ENCODE measurements at places on chromosomes 12 and 14.

DNA sequence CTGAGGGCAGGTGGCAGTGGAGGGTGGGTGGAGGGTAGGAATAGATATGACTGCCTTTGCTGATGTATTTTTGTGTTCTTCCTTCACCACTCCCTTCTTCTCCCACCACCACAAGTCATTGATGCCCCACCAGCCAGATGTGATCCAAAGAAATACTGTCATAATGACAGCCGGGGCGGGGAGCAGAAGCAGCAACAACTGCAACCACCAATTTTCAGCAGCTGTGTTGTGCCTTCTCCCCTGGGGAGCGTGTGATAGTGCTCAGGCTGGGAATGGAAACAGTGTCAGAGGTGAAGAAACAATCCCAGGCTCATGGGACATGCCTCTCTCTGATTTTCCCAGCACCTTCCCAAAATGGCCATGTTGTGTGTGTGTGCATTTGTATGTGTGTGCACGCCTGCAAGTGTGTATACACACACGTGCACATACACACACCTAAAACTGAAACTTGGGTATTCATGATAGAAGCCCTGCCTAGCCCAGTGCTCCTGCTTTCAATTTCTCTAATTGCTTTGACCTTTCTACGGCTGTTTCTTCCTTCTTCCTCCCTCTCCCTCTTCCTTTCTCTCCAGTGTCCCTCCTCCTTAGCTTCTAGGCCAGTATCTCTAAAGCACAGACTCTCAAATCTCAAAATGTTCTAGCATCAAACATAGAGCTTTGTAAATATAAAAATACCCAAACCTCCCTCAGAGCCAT lies 299.2 kb upstream of the FKBP4 start:
- DNase-seq: no peak

DNA sequence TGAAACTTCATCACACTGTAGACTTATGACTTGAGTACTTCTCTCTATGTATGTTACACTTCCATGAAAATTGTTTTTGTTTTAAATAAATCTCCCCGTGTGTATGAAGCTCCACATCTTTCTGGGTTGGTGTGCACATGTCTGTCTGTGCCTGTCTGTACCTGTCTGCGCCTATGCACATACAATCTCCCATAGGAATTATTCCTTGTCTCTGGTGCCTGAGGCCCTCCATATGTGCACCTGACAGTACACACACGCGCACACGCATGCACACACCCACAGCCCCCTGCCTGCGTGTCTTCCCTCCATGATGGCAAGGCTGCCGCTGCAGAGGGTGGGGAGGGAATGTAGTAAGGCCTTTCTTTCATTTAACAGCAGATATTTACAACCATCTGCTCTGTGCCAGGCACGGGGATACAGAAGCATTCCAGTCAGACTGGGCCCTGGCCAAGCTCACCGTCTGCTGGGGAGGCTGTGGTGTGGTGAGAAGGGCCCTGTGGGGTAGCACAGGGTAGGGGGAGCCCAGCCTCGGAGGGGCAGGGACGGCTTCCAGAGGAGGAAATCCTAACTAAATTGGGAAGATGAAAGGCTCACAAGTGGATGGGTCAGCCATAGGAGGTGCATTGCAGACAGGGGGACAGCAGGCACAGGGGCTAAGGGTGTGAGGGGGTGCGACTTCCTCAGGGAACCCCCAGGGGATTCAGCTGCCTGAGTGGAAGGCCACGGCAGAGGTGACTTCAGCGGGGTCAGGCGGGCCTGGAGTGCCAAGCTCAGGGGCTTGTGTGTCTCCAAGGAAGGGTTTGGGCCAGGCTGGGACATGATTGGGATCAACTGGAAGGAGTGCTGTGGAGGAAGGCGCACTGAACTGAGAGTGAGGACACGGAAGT lies 26.1 kb downstream of the KRT8 start:
- DNase-seq: no peak

GRCh38 chr12:69120354-69120753 lies 119.0 kb upstream of the CPSF6 start:
- DNase-seq: no peak

DNA sequence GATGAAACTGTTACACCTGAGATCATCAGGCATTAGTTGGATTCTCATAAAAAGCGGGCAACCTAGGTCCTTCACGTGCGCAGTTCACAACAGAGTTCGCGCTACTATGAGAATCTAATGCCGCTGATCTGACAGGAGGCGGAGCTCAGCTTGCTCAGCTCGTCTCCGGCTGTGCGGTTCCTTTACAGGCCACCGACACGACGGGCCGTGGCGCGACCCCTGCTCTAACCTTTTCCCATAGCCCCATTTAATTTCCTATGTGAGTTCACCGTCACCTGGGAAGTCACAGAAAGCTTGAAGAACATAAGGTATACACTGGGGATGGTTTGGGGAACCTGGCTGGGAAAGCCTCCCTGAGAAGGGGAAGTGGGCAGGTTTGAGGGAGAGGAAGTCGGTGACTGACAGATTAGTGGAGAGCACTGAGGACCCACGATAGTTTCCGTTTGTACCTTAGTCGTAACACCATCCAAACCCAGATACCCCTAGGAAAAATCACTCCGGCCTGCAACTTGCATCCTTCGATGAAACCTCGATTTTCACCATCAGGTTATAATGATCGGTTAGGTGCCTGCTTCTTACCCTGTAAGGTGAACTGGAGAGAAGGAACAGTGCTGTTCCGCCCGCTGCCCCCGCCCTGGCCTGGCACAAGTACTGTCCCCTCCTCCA lies 2.8 kb upstream of the AAAS start:
- DNase-seq: peak; percentile 67

GRCh38 chr14:102015771-102016170 lies 51.4 kb downstream of the DYNC1H1 start:
- no peak for DNase-seq

DNA sequence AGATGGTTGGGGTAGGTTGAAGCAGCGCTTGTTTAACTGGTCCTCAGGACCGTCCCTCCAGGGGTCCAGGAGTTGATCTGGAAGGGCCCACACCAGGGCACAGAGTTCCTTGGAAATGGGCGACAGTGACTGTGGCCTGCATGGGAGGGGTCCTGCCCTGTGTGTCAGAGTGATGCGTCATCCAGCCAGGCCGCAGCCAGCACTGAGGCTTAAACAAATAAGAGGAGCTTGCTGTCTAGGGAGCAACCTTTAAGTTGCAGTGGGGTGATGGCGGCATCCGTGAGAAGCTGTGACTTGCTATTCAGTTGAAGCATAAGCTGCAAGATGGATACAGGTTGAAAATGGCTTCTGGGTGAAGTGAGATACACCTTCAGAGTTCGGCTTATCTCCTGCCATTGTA lies 20.2 kb downstream of the DCAF4 start:
- no peak for DNase-seq

- no peak for DNase-seq
Observed at GRCh38 chr14:49702725-49703124, 9.8 kb downstream of the KLHDC1 start.

DNA sequence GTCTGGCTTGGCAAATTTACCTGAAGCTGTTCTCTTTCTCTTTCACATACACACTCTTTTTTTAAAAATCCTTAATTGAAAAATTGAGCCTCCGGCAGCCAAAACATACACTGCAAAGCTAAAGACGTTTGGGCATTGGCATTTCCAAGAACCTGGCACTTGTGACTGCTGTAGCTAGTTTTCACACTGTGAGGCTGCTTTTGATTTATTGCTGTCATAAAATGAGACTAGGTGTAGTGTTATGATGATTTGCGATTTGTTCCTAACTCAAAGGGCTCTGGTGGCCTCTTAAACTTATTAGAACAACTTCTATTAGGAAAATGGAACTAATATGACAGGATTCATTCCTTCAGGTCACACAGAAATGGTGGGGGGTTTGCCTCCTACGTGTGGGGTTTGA lies 377.1 kb upstream of the FAR2 start:
- DNase-seq: no peak

GRCh38 chr12:6394398-6394797 lies 10.4 kb downstream of the LTBR start:
- DNase-seq: no peak

DNA sequence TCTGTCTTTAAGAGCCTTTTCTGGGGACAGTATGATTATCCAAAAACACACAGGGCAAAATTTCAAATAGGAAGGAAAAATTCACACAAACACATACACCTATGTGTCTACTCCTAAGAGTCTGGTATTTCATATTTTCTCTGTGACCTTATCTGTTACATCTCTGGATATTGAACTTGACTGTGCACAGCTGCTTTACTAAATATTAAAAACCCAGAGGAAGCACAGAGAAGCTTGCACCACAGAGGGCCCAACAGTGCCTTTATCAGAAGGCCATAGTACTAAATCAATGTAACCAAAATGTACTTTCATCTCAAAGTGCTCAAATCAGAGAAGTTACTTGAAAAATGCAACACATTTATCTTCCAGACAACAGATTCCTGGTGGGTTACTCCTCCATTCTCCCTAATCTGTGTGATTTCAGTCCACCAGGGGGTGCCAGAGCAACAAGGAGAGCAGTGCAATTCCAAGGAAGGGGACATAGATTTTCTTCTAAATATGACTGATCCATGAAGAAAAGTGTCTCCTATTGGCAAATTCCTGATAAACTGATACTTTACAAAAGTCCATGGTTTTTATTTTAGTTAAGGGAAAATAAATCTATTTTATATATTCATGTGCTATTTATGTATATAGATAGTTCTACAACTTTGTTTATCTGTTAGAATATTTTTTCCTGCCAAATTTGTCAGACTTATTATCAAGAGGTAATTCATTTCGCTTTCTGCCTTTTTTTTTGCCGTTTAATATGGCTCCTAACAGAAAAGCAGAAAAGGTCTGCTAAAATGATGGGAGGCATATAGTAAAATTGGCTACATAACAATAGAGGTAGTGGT lies 617.6 kb downstream of the LRFN5 start:
- no peak for DNase-seq

GRCh38 chr14:100864960-100865681 lies 38.4 kb downstream of the RTL1 start:
- DNase-seq: no peak

GRCh38 chr12:288687-289086 lies 26.1 kb upstream of the SLC6A13 start:
- DNase-seq: no peak

DNA sequence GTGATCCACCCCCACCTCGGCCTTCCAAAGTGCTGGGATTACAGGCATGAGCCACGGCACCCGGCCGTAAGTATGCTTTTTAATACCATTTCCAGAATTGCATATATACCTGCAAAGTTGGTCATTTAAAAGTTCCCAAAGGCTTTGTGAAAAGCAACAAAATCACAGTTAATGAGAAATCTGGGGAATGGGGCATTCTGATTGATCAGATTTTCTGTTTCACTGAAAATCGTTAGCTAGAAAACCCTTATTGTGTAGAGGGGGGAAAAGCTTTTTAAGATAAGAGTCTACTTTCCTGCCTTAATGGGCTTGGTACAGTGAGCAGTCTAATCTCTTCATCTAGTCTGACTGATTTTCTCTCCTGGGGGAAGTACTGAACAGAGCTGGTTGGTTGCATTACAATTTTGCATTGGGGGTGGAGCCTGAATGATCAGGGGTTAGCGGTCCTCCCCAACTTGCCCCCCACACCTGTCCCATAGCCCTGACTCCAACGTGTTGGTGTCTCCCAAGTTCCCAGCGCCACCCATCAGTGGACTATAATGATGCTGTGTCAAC lies 23.8 kb downstream of the IL31 start:
- DNase-seq: no peak

GRCh38 chr14:49483268-49483667 lies 102.9 kb downstream of the RPS29 start:
- DNase-seq: no peak

GRCh38 chr12:26919216-26919555 lies 18.6 kb downstream of the INTS13 start:
- DNase-seq: no peak

DNA sequence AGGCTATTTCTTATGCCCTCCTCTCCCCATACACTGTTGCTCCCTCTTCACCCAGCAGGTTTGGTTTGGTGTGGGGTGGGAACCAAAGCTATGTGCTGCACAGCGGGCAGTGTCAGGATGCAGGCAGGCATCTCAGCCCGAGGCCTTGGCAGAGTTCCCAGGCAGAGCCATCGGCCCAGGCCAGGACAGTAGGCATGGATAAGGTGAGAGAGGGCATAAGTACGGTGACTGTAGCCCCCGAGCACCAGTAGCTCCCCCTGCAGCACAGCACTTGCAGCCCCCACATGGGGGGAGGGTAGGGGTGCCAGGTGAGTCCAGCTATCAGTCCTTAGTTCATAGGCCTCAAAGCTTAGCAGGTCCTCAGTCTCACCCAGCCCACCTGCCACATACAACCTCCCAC lies 7.2 kb downstream of the KLHL33 start:
- DNase-seq: no peak

- no peak for DNase-seq
Observed at GRCh38 chr14:52422650-52423356, 108.7 kb downstream of the PTGER2 start.

GRCh38 chr12:1130164-1130563 lies 139.1 kb downstream of the ERC1 start:
- no peak for DNase-seq

- DNase-seq: no peak
Observed at GRCh38 chr12:112380663-112381405, 1.4 kb downstream of the HECTD4 start.

- DNase-seq: no peak
Observed at GRCh38 chr12:79046021-79046420, 181.4 kb downstream of the SYT1 start.

DNA sequence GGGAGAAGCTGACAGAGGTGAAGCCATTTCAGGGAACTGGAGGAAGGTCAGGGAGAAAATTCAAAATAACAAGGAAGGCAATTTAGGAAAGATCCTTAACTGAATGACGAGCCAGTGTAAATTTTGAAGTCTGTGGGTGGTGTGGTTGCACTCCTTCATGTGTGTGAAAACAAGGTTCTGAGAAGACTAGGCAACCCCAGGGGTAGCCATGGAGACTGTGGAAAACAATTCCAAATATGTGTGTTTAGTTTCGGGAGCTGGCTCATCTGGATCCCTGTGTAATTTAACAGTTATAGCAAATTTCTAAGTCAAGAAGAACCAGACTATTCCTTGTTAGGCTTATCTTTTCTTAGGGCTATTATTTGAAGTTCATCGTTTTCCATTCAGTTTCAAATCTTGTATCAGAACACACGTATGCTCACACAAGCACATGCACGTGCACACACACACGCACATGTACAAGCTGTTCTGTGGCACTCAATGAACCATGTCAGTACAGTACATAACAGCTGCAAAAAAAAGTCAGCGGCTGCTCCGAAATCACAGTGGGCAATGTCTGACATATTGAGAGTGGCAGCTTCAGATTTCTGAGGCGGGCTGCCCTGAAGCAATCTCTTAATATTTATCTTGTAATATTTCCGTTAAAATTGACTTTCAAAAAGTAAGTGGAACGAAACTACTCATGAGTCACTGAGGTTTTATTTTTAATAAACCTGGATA lies 411.2 kb downstream of the AEBP2 start:
- no peak for DNase-seq

DNA sequence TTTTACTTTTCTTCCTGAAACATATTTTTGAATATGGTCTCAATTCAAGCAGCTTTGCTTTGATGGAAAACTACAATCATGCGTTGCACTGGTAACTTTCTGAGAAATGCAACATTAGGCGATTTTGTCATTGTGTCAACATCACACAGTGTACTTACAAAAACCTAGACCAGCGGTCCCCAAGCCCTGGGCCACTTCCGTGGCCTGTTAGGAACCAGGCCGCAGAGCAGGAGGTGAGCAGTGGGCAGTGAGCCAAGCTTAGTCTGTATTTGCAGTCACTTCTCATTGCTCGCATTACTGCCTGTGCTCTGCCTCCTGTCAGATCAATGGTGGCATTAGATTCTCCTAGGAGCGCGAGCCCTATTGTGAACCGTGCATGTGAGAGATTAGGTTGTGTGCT lies 163.7 kb upstream of the NOVA1 start:
- DNase-seq: no peak

Measured in GM06990 (cell line).